ENCODE measurements at places on chromosomes 4 and X. TPM values are rescaled to one million over a fixed set of nuclear protein-coding genes. Genes with fewer than 3 reads are reported as not detected.

Gene PPP4R3C
- total RNA-seq = not detected

Gene MTMR8
- 6.9 TPM for total RNA-seq

Gene ARHGAP4
- 19.9 TPM for total RNA-seq

Gene MND1
- total RNA-seq = 11.7 TPM

Gene PAQR3
- 13.1 TPM for total RNA-seq

Gene FBXL5
- total RNA-seq = 52.1 TPM

Gene TMPRSS11F
- total RNA-seq = not detected

Gene DDIT4L
- 0.72 TPM for total RNA-seq

GRCh38 chr4:40559585-40560465, 69.8 kb downstream of the RBM47 start:
- no peaks in the 10 kb centered on the region for H3K4me1 ChIP-seq
- H3K27ac ChIP-seq = no peak overlapping the region
- no peak overlapping the region for H3K4me3 ChIP-seq

- no peak overlapping the region for H3K27ac ChIP-seq
- H3K27me3 ChIP-seq = no peaks in the 10 kb centered on the region
- no peak for DNase-seq
These were observed 25.2 kb downstream of the PI4K2B start for GRCh38 chr4:25258980-25259578.

- no peaks in the 10 kb centered on the region for H3K4me1 ChIP-seq
- H3K27ac ChIP-seq = no peak overlapping the region
- H3K27me3 ChIP-seq = no peaks in the 10 kb centered on the region
These were observed 56.5 kb upstream of the CLNK start for GRCh38 chr4:10740891-10741620.

- H3K27me3 ChIP-seq = peaks cover 20% of the 10 kb centered on the region
- H3K36me3 ChIP-seq = no peaks in the 10 kb centered on the region
- H3K27ac ChIP-seq = no peak overlapping the region
- no peaks in the 10 kb centered on the region for H3K4me1 ChIP-seq
- DNase-seq = peak; percentile 12
These were observed 1.0 kb upstream of the PPP2R2C start for GRCh38 chr4:6473264-6474052.

- no peak overlapping the region for H3K4me3 ChIP-seq
- H3K27ac ChIP-seq = no peak overlapping the region
- H3K27me3 ChIP-seq = no peaks in the 10 kb centered on the region
- no peaks in the 10 kb centered on the region for H3K36me3 ChIP-seq
These were observed 19.3 kb downstream of the PRSS48 start for GRCh38 chr4:151296227-151296626.

DNA sequence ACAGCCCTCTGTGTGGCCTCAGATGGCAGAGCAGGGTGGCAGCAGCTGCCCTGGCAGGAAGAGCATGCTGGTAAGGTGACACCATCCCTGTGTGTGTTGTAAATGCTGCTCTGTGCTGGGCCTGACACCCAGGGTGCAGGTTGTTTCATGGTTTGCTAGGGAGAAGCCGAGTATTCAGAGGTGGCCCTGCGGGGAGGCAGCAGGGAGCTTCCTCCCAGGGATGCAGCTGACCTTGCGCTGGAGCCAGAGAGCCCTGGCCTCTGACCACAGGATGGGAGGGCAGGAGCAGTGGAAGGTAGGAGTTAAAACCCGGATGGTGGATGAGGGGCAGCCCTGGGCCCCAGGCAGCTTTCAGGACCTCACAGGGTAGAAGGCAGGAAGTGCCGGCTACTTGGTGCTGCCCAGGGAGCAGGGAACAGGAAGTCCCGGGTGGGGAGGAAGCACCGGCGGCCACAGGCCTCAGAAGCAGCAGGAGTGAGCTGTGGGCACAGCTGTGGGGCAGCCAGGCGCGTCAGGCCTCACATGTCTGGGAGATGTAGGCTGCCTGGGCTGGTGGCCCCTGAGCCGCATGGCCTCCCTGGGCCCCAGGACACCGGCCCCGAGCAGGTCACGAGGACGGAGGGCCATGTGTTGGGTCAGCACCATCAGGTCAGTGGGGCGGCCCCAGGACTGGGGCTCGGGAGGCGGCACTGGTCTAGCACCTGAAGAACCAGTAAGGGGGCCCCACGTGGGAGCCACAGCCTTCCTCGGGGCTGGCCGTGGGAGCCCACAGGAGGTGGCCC, 19.1 kb downstream of the SH3BP2 start:
- H3K4me1 ChIP-seq = peaks cover 4% of the 10 kb centered on the region
- peak overlapping the region; percentile 24 for H3K4me3 ChIP-seq
- peak overlapping the region; percentile 64 for H3K27ac ChIP-seq
- H3K27me3 ChIP-seq = no peaks in the 10 kb centered on the region
- DNase-seq = peak; percentile 57

GRCh38 chrX:72110051-72110875, 21.5 kb downstream of the RTL5 start:
- no peaks in the 10 kb centered on the region for H3K36me3 ChIP-seq
- no peaks in the 10 kb centered on the region for H3K4me1 ChIP-seq
- H3K27ac ChIP-seq = no peak overlapping the region
- no peak for DNase-seq

DNA sequence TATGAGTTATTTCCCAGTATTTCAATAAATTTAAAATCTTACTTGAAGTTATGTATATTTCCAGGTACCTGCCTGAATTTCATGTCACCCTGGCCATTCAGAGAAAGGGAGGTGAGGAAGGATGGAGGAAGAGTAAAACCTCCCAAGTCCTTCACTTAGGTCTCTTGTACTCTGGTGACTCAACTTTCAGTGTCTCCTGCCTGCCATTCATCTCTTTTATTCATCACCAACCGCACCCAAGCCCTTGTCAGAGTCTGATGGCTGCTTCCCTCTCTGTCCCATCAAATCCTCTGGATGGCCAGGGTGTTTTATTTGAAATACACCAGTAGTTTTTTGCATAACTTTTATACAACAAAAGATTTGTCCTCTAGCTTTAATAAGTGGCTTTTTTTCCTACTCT, 17.8 kb downstream of the TMPRSS11E start:
- H3K27ac ChIP-seq = no peak overlapping the region
- no peak for DNase-seq
- no peaks in the 10 kb centered on the region for H3K27me3 ChIP-seq
- H3K4me3 ChIP-seq = no peak overlapping the region

- H3K4me1 ChIP-seq = no peaks in the 10 kb centered on the region
- no peaks in the 10 kb centered on the region for H3K36me3 ChIP-seq
- H3K4me3 ChIP-seq = no peak overlapping the region
- DNase-seq = no peak
- H3K27ac ChIP-seq = peak overlapping the region; percentile 45
These were observed 15.8 kb upstream of the SRD5A3 start for GRCh38 chr4:55330241-55330640.

- H3K4me3 ChIP-seq = no peak overlapping the region
- no peaks in the 10 kb centered on the region for H3K27me3 ChIP-seq
- no peak for DNase-seq
- no peaks in the 10 kb centered on the region for H3K36me3 ChIP-seq
- peaks cover 3% of the 10 kb centered on the region for H3K4me1 ChIP-seq
These were observed 124.5 kb downstream of the RAPGEF2 start for GRCh38 chr4:159227378-159227777.

DNA sequence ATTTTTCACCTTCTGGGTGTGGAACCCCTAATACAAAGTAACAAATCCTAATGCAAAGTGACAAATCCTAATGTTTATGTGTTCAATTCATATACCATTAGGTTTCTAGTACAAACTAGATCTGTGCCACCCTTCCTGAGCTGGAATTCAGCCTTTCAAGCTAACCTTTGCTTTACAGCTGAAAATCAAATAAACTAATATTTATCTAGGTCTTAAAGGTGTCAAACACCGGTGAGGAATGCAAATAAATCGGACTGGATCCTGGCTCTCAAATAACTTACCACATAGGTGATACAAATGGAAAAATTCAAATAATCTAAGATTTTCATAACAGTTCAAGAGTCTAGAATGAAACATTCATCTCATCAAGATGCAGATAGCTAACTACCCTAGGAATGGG, 11.6 kb downstream of the IRF2 start:
- H3K27ac ChIP-seq = no peak overlapping the region
- H3K27me3 ChIP-seq = no peaks in the 10 kb centered on the region
- H3K4me3 ChIP-seq = no peak overlapping the region
- H3K36me3 ChIP-seq = no peaks in the 10 kb centered on the region
